ENCODE measurements at places on chromosomes 6 and 20.
A peak's percentile ranks its signal among the peaks of the same experiment; 100 is the strongest.

DNA sequence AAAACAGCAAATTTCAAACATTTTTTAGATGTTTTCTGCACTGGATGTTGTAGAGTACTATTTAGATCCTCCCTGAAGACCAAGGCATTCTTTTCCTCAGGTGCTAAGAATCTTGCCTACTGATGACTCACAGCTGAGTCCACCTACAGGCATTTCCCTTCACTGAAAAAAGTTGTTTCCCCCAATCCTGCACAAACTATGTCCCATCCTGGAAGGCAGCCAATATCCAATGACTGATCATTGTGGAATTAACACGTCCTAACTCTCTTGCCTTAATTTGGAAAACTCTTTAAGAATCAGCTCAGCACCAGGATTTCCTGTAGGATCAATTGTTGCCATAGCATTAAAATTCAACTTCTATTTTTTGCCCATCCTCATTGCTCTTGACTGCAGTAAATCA lies 268.4 kb upstream of the IRAK1BP1 start:
- no peak for DNase-seq

- DNase-seq = no peak
Measured at GRCh38 chr6:159693894-159694545, 979 bp upstream of the SOD2 start.

GRCh38 chr6:142933701-142934100 lies 11.3 kb downstream of the HIVEP2 start:
- DNase-seq = no peak

DNA sequence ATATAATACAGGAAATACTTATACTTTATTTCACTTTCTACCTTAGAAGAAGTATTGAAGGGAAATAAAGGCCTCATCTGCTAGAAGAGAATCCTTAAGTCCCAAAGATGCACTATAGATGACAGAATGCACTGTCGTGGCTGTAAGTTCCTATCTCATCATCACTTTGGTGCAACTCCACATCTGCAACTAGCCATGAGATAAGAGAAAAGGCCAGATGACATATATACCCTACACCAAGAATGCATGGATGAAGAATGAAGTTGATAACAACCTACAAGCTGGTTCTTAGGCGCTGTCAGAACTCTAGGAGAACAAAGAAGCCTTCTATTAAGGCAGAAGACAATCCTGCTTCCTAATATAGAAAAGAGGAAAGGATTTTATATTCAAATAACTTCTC lies 11.6 kb upstream of the PLN start:
- no peak for DNase-seq

DNA sequence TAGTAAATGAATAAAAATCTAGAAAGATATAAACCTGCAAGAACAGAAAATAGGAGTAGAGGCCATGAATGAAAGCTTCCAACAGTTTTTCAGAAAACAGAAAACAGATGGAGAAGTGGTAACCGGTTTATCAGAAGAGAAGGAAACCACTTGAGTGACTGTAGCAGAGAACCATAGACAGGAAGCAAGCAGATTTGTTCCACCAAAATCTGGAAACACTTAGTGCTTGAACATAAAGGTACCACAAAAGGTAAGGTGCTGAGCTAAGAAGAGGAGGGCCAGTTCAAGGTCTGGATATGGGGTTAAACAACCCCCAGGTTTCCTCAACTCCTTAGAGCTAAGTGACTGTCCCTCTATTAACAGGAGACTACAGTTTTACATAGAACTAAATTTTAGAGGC lies 9.2 kb upstream of the KIAA0319 start:
- DNase-seq = no peak

DNA sequence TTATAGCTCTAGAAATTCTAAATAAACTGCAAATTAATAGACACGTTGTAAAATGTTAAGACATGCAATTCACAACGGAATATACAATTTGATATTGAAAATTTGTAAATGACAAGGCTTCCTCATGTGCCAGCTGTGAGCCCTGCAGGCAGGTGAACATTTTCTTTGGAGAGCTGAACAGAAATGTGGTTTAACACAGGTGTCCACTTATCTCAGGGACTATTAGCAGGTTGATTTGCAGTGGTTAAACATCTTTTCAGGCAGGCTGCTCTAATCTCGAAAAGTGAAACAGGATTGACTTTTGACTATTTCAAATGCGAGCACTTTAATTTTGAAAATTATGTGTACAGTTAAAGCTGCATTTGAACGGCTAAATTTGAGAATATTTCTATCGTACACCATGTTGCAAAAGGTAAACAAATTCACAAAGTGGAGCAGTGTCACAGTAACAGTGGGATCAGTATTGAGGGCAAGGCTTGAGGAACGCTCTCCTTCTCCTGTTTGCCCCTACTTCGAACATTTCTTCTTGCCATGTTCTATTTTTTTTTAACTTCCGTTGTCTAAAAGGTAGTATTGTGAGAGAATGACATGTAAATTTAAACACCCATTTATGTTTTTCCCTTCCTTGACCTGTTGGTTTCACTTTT lies 210.8 kb downstream of the CDKAL1 start:
- no peak for DNase-seq

GRCh38 chr6:38065734-38066305 lies 246.3 kb downstream of the ZFAND3 start:
- no peak for DNase-seq

DNA sequence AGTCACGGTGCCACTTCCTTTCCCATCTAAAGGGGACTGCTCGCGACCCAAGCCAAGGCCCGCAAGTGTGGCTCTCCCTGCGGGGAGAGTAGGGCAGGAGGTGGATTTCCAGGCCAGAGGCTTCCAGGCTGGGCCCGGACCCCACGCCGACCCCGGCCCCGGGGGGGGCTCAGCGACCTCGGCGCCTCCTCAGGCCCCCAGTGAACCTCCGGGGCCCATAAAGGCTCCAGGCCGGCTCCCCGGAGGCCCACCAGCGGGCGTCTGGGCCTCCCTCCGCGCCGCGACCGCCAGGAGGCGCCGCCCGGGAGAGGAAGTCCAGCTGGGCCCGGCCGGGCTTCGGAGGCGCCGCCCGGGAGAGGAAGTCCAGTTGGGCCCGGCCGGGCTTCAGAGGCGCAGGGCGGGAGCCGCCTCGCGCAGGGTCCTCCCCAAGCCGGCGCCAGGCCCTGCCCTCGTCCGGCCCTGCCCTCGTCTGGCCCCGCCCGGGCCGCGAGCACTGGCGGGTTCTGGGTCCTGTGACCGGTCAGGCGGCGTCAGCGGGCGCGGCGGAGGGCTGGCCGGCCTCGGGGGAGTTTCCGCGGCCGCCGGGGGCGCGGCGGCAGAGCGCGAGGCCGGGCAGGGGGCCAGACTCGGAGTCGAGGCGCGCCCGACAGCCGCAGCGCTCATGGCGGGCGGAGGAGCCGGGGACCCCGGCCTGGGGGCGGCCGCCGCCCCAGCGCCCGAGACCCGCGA lies at the start of gene RAB32:
Gene RAB32 (plus strand): TSS at position 623 of the 729 bp plus-strand sequence. CDS start 39 bp downstream, at position 662.
- peak; percentile 74 for DNase-seq

DNA sequence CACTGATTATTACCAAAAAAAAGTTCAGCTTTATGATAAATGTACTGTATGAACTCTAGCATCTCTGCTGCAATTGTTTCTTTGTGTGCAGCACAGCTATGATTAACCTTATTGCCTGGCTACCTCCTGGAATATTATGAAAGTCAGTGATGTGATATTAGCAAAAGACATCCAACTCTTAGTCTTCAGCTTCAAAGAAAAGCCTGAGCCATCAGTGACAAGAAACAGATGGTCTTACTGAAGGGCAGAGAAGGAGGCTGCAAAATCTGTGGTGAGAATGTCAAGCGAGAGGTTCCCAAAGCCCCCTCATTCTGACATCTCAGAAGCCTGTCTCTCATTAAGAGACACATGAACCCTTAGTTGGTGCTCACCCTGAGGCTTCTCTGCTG lies 89.4 kb upstream of the TNFAIP3 start:
- DNase-seq = no peak

GRCh38 chr6:22071270-22072041 lies 225.4 kb downstream of the PRL start:
- DNase-seq = peak; percentile 21

GRCh38 chr6:105372142-105372848 lies 30.6 kb downstream of the PREP start:
- DNase-seq = no peak
